ENCODE measurements at places on chromosomes 3 and 15.

DNA sequence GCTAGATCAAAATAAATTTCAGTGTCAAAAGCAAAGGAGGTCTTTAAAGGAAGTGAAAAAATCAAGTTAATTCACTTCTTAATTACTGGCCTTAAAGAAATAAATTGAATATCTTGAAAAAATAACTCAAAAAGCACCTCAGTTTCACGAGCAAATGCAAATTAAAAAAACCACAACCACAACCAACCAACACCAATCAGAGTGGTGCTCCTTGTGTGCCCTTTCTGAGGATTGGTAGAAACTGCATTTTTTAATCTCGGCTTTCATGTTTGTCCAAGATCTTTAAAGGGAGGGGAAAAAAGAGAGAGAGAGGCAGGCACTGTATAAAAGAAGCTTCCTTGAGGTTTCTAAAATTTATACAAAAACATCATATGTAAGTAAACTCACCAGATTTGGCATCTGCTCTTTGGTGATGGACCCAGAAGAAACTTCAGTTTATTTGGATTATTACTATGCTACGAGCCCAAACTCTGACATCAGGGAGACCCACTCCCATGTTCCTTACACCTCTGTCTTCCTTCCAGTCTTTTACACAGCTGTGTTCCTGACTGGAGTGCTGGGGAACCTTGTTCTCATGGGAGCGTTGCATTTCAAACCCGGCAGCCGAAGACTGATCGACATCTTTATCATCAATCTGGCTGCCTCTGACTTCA, at the start of gene GPR15:
Gene GPR15 (plus strand): TSS at position 357 of the 653 bp plus-strand sequence. CDS start 56 bp downstream, at position 413.
- DNase-seq: no peak

- DNase-seq: peak; percentile 90
Observed at GRCh38 chr3:177468331-177468730, 271.0 kb upstream of the TBL1XR1 start.

- DNase-seq: peak; percentile 67
Observed at GRCh38 chr15:71282076-71282475, 166.8 kb downstream of the THSD4 start.

DNA sequence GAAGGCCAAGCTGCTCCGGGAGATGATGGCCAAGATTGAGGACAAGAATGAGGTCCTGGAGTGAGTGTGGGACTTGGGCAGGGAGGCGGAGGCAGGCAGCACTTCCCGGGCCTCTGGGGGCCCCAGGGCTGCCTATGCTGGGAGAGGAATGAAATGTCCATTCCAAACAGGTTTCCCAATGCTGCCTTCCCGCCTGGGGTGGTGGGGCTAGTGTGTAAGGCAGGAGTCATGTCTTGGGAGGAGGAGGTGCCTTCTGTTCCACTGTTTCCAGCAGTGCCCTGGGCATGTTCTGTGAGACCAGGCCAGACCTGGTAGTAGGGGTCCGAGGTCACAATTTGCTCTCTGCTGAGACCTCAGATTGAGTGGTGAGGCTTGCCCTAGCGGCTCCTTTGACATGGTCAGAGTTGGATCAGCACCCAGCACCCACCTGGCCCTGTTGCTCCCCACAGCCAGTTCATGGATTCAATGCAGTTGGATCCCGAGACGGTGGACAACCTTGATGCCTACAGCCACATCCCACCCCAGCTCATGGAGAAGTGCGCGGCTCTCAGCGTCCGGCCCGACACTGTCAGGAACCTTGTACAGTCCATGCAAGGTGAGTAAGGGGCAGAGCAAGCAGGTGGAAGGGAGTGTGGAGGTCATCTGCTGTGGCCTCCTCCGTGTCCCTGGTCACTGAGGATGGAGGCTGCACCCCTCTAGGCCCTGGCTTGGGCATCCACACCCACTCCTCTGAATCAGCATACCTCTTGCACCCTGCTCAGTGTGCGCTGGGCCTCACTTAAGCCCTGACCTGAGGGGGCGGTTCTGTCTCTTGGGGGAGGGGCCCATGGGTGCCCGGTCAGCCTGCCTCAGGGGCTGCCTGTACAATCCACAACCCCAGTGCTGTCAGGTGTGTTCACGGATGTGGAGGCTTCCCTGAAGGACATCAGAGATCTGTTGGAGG, 27.3 kb downstream of the PTPN23 start:
- DNase-seq: no peak

GRCh38 chr3:24829011-24829581, 334.4 kb upstream of the THRB start:
- no peak for DNase-seq

DNA sequence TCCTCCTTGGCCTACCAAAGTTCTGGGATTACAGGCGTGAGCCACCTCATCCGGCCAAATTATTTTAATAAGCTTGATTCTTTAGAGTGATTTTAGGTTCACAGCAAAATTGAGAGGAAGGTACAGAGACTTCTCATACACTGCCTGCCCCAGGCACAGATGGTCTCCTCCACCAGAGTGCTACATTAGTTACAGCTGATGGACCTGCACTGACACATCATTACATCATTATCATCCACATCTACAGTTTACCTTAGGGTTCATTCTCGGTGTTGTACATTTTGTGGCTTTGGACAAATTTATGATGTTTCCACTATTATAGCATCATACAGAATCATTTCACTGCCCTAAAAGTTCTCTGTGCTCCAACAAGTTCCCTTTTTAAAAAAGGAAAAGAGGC, 4.4 kb upstream of the VPS8 start:
- DNase-seq: no peak
